ENCODE measurements at places on chromosomes 1 and 21. TPM values are rescaled to one million over a fixed set of nuclear protein-coding genes. Genes with fewer than 3 reads are reported as not detected.

The PCBP3 gene
- total RNA-seq, result 7.0 TPM

The IKBKE gene
- total RNA-seq, result 10.3 TPM

The CAMK1G gene
- total RNA-seq, result 0.72 TPM

The CD84 gene
- 10.8 TPM for total RNA-seq

The AMY2A gene
- total RNA-seq, result 4.2 TPM

The GPR25 gene
- total RNA-seq, result not detected

The LRRC38 gene
- total RNA-seq, result not detected

DNA sequence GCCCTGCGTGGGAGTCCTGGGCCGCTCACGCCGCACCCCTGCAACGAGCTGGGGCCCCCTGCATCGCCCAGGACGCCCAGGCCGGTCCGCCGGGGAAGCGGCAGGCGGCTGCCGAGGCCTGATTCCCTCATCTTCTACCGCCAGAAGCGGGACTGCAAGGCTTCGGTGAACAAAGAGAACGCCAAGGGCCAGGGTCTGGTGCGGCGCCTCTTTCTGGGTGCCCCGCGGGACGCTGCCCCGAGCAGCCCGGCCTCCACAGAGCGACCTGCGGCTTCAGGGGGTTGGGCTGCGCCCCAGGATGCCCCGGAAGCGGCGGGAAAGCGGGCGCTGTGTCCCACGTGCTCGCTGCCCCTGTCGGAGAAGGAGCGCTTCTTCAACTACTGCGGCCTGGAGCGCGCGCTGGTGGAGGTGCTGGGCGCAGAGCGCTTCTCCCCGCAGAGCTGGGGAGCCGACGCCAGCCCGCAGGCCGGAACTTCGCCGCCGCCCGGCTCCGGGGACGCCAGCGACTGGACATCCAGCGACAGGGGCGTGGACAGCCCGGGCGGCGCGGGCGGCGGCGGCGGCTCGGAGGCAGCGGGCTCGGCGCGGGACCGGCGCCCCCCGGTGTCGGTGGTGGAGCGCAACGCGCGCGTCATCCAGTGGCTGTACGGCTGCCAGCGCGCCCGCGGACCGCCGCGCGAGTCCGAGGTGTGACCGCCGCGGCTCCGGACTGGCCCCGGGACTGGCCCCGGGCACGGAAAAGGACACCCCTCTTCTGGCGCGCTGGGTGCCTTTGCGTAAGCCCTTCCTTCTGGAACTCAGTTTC is 2.7 kb downstream of the FAM110D start:
- no peaks in the 10 kb centered on the region for H3K36me3 ChIP-seq
- no peaks in the 10 kb centered on the region for H3K27me3 ChIP-seq
- DNase-seq, result peak; percentile 65
- no peak overlapping the region for H3K27ac ChIP-seq
- no peaks in the 10 kb centered on the region for H3K4me1 ChIP-seq

GRCh38 chr1:109792056-109792831 is 28.5 kb upstream of the EPS8L3 start:
- H3K27me3 ChIP-seq, result no peaks in the 10 kb centered on the region
- DNase-seq, result peak; percentile 88
- H3K4me3 ChIP-seq, result no peak overlapping the region
- no peaks in the 10 kb centered on the region for H3K4me1 ChIP-seq
- H3K27ac ChIP-seq, result no peak overlapping the region

DNA sequence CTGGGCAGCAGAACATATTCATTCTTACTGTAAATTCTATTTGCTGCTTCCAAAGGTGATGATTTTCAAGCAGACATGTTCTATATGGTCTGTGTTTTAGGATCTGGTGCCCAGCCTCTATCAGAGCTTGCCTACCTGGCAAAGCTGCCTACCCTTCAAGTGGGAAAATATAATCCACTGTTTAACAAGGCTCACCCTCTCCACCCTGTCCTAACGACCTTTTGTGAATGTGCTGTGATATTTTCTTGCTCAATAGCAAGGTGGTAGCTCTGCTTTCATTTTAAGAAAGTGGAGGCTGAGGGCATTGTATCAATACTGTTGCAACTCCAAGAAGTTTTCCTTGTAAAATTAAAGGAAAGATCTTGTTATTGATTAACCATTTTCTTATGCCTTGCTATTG is 26.0 kb upstream of the AGO1 start:
- no peak for DNase-seq
- H3K4me3 ChIP-seq, result no peak overlapping the region
- H3K4me1 ChIP-seq, result no peaks in the 10 kb centered on the region
- H3K27me3 ChIP-seq, result no peaks in the 10 kb centered on the region

GRCh38 chr1:2074944-2075740 is 24.9 kb downstream of the PRKCZ start:
- H3K4me1 ChIP-seq, result no peaks in the 10 kb centered on the region
- H3K4me3 ChIP-seq, result no peak overlapping the region

GRCh38 chr1:88291611-88292354 is 392.3 kb upstream of the PKN2 start:
- H3K4me1 ChIP-seq, result no peaks in the 10 kb centered on the region
- no peak for DNase-seq
- no peaks in the 10 kb centered on the region for H3K36me3 ChIP-seq

- peaks cover 10% of the 10 kb centered on the region for H3K4me1 ChIP-seq
- H3K4me3 ChIP-seq, result no peak overlapping the region
- no peaks in the 10 kb centered on the region for H3K27me3 ChIP-seq
Observed at GRCh38 chr1:202586018-202586821, 124.0 kb downstream of the SYT2 start.

DNA sequence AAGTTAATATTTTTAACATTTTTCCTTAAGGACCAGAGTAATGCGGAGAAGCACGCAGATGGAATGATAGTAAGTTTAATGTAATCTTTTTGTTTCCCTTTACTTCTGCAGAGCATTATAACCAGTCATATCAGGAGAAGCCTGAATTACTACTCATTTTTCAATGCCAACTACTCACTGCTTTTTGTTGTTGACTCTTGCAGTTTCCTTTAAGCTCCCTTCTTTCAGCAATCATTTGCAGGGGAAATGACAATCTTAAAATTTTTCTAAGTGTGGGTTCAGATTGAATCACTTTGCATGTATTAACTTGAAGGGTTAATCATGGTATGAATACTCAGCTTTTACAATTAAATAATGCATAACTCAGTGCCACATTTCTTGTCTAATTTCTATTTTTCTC is 122.2 kb downstream of the NRDC start:
- H3K4me1 ChIP-seq, result peaks cover 1% of the 10 kb centered on the region
- H3K27me3 ChIP-seq, result no peaks in the 10 kb centered on the region
- H3K27ac ChIP-seq, result no peak overlapping the region
- H3K4me3 ChIP-seq, result no peak overlapping the region
- no peaks in the 10 kb centered on the region for H3K36me3 ChIP-seq

- DNase-seq, result no peak
- H3K36me3 ChIP-seq, result no peaks in the 10 kb centered on the region
- H3K27ac ChIP-seq, result no peak overlapping the region
Observed at GRCh38 chr1:54359393-54360162, 46.6 kb downstream of the SSBP3 start.

GRCh38 chr1:19452221-19452663 is 33.1 kb downstream of the CAPZB start:
- no peak overlapping the region for H3K4me3 ChIP-seq
- no peaks in the 10 kb centered on the region for H3K27me3 ChIP-seq

DNA sequence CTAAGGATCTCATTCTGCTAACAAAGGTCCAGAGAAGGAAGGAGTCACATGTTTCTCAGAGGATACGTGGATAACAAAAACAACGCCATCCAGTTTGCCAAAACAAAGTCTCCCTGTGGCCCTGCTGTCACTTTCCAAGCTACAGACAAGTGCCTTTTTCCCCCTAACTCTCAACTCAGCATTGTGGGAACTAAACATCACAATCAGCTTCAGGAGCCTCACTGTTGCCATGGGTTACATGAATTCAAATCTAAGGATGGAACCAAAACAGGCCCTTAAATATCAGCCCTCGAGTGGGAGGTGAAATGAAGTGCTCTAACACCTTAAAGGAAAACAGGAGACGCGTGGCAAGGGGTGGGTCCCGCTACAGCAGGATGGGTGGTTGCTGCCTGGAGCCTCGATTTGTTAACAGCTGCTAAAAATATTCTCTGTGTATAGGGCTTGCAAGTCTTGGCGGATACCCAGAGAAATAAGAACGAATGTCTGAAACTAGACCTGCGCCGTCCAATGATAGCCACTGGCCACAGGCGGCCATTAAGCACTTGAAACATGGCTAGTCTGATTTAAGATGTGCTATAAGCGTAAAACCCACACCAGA is 66.4 kb upstream of the SOD1 start:
- no peak overlapping the region for H3K4me3 ChIP-seq
- H3K4me1 ChIP-seq, result no peaks in the 10 kb centered on the region
- no peaks in the 10 kb centered on the region for H3K36me3 ChIP-seq

DNA sequence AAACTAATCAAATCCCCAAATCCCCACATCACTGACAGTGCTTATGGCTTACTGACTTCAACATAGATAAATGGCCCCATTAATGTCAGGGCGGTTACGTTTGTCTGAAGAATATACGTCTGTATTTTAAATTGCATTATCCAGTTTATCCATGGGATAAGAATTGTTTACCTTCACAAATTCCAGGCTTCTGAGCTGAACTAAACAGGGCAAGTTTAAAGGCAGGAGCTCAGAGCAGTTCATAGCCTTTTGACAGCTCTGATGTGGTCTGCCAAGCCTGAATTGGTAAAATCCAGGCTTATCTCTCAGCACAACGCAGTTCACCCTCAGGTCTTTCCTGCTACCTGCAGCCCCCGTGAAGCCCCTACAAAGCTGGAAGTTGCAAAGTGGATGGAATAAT is 79.5 kb upstream of the GREM2 start:
- no peak overlapping the region for H3K4me3 ChIP-seq
- no peaks in the 10 kb centered on the region for H3K36me3 ChIP-seq
- H3K27me3 ChIP-seq, result no peaks in the 10 kb centered on the region
- no peak overlapping the region for H3K27ac ChIP-seq
- no peak for DNase-seq

GRCh38 chr1:215476541-215476940 is 90.6 kb upstream of the KCTD3 start:
- H3K36me3 ChIP-seq, result no peaks in the 10 kb centered on the region
- no peak overlapping the region for H3K27ac ChIP-seq
- no peak overlapping the region for H3K4me3 ChIP-seq
- no peak for DNase-seq
- H3K4me1 ChIP-seq, result no peaks in the 10 kb centered on the region
- no peaks in the 10 kb centered on the region for H3K27me3 ChIP-seq

DNA sequence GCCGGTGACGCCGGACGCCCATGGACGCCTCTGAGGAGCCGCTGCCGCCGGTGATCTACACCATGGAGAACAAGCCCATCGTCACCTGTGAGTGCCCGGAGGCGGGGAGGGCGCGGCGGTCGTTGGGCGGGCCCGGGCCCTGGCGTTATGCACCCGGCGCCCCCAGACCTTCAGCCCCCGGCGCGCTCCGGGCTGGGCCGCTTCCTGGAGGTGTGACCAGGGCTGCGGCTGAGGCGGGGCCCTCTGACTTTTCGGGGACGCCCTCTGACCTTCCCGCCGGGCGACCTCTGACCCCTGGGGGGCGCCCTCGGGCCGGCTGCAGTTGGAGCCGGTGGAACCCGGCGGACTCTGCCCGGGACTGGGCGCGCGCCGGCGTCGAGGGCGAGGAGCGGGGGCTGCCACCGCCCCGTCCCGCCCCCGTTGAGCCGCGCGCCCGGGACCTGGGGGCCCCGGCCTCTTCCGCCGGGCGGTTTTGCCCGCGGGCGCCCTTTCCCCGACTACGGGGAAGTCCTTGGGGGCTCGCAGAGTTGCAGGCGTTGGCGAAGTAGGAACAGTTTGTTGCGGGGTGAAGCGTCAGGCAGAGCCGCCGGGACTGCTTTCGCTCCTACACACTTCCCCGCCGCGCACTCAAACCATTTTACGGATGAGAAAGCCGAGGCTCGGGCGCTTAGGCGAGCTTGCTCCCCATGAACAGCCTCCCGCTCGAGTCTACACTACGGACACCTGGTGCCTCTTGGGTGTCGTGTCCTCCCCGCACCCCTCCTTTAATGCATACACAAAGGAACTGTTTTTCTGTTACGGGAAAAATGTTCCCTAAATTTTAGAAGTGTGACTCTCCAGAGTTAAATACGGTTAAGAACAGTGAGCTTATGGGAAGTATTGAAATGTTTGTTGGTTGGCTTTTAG is 618 bp downstream of the TRAPPC10 start:
- no peaks in the 10 kb centered on the region for H3K36me3 ChIP-seq
- DNase-seq, result peak; percentile 88

- no peak for DNase-seq
- H3K4me3 ChIP-seq, result no peak overlapping the region
- peaks cover 5% of the 10 kb centered on the region for H3K4me1 ChIP-seq
Observed at GRCh38 chr1:81678779-81679178, 122.0 kb upstream of the ADGRL2 start.

- DNase-seq, result no peak
- no peak overlapping the region for H3K4me3 ChIP-seq
- no peak overlapping the region for H3K27ac ChIP-seq
- H3K36me3 ChIP-seq, result peaks cover 11% of the 10 kb centered on the region
- no peaks in the 10 kb centered on the region for H3K27me3 ChIP-seq
Observed at GRCh38 chr21:36754241-36754898, 55.5 kb downstream of the SIM2 start.

DNA sequence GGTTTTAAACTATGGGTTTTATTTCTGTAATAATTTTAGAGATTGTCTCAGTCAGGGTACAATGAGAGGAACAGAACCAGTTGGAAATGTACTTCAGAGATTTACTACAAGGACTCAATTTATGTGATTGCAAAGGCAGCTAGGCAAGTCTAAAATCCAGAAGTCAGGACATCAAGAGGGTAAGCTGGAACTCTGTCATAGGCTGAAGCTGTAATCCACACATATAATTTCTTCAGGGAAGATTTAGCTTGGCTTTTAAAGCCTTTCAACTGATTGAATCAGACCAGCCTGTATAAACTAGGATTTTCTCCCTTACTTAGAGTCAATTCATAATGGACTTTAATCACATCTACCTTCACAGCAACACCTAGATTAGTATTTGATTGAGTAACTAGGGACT is 24.3 kb upstream of the LELP1 start:
- H3K27ac ChIP-seq, result no peak overlapping the region
- no peak overlapping the region for H3K4me3 ChIP-seq
- H3K36me3 ChIP-seq, result no peaks in the 10 kb centered on the region

DNA sequence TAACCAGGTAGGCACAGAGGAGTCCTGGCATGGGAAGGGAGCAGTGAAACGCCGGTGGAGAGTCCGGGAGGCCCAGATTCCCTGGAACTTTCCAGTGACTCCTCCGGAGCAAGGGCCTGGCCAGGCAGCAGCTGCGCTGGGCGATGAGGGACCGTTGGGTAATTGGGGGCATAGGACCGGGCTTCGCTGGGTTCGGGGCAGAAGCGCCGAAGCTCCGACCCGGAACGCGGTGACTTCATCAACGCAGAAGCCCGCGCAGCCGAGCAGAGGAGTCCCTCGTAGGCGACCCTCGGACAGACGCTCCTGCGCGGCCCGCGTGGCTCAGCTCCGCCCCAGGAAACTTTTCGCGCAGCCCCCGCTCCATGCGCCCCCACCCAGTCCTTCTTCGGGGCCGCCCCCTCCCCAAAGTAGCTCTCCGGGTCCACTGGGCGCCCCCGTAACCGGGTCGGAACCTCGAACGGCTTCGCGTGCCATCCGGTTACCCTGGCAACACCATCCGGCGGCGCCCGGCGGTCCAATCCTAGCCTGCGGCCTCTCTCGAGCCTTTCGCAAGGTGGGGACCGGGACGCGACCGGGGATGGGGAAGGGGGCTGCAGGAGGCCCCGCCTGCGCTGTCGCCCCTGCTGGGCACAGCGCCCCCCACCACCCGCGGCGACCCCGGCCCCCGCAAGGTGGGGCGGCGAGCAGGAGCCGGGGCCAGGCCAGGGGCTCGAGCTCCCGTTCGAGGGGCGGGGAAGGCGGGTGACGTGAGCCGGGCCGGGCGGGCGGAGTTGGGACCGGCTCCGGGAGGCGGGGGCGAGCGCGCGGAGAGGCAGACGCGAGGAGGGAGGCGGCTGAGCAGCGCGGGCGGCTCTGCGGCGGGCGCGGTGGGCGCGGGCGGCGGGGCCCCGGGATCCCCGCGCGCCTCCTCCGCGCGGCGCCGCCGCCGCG is at the start of gene AJAP1:
TSS of gene AJAP1 (plus strand) at position 814 of the 930 bp plus-strand sequence. CDS start 817 bp downstream, outside the sequence.
- H3K27me3 ChIP-seq, result no peaks in the 10 kb centered on the region
- H3K36me3 ChIP-seq, result no peaks in the 10 kb centered on the region
- H3K4me3 ChIP-seq, result peak within 1 kb of the TSS; percentile 13
- no peak within 1 kb of the TSS for H3K27ac ChIP-seq
